Left ventricle myocardium inferior (tissue), 1 donor: ENCODE measurements at places on chromosomes 16 and 17. TPM values are rescaled to one million over a fixed set of nuclear protein-coding genes. Genes with fewer than 3 reads are reported as not detected.

The NHERF2 gene
- total RNA-seq = 221 TPM

The CPNE7 gene
- total RNA-seq = not detected

DNA sequence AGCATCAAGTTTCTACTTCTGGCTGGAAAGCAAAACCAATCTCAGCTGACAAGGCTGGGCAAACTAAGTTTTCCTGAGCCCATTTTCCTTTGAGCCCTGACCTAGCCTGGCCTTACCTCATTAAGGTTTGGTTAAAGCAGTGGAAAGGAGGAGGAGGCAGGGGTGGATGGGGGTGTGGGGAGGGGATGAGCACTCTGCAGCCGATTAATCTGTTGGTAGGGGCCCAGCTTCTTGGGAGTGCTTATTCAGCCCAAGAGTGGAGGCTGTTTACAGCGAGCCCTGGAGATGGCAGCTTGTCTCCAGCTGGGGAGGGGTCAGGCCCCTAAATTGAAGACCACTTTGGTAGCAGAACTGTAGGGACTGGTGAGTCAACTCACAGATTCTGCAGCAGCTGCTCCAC lies 12.0 kb downstream of the SMCR8 start:
- DNase-seq = no peak

DNA sequence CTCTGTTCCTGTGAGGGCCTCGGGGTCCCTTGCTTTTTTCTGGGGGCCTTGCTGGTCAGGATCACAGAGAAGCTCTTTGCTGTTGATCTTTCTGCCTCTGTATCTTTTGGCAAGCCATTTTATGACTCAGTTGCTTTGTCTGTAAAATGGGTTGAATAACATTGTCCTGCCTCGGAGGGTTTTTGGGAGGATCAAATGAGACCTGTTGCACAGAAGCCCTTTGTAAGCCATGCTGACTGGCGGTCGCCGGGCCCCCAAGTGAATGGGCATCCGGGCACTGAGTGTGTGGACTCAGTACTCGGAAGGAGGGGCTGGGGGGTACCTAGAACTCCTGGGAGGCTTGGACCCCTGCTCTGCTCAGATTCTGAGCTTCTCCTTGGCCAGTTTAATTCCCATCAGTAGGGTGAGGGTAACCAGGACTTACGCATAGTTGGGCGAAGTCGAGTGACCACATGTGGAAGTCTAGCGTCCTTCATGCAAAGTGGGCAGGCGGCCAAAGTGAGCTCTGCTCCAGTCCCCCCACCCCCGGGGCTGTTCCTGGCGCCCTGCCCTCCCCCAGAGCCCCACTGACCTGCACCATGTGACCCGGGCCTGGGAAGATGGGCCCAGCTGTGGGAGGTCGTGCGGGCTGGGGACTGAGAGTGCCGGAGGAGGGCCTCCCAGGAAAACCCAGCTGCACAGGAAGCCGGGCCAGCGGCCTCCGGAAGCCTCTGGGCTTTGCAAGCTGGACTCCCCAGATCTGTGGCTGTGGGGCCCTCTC lies 284.0 kb downstream of the SEC14L1 start:
- DNase-seq = peak; percentile 95

The BICDL2 gene
- total RNA-seq = 0.05 TPM

DNA sequence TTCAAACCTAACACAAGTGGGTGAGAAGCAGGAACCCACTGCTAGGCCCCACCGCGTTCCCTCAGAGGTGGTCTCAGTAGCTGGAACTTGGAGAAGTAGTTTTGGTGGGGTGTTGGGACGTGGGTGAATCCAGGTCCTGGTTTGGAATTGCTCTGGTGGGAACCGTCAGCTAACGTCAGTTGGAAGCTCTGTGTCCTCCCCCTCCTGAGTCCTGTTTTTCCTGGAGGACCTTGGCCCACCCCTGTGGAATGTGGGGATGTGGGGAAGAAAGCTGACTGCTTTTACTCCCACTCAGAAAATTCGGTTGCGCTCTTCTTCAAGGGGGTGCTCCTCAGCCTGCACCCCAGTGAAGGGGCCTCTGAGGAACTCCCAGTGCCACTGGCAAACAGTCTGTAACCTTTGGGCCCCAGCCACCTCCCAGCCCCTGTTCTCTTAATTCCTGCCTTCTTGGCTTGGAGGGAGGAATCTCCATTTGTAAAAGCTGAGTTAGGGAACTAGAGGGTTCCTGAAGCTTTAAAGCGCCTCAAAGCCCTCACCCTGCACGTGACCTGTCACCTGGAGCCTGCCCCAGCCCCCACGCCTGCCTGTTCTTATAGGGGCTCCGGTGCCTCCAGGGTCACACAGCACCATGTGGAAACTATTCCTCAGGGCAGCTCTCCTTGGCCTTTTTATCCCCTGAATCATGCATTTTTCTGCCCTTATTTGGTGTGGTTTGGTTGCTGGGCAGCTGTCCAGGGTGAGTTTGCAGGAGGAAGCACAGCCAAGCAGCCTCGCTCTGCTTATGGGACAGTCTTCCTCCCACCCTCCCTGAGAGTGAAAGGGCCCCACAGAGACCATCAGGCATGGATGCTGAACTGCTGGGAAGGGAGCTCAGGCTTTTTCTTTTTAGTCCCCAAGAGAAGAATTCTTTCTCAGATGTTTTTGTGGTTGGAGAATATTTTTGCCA lies 16.2 kb upstream of the NAGLU start:
- peak; percentile 90 for DNase-seq

DNA sequence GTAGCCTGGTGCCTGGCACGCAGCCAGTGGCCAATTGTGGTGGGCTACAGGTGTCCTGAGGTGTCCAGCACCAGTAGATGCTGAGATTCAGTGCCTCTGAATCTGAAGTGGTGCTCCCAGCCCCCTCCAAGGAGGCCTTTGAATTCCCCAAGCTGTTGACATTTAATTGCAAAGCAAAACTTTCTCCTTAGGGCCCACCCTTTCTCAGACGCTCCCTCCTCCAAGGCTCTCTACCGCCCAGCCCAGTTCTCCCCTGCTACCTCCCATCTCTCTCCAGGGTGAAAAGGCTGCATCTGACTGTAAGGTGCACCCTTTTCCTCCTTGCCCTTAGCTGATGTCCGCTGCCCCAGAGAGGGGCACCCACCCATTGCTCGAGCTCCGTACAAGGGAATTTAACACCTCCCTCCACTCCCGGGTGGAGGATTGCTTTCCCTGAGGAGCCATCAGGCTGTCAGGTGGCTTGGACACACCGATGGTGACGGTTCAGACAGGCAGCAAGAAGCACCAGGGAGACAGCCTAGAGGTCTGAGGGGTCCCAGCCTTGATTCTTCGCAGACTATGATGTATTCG lies 1.7 kb downstream of the BEAN1 start:
- DNase-seq = no peak

DNA sequence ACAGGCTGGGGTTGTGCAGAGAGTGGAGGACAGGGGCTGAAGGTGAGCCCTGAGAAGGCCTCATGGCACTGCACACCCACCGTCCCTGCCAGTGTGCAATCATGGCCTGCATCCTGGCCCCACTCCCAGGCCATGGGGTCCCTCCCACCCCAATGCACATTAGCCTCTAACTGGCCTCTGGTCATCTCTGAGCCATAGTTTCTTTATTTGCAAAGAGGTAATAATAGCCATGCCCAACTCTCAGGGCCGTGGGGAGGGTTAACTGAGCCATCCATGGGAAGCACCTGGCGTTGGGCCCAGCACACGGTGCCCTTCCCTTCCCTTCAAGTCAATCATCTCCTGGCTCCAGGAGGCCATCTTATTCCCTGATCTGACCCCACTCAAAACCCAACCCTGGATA lies 10.8 kb upstream of the ITGA3 start:
- no peak for DNase-seq

The SLC12A4 gene
- total RNA-seq = 79.2 TPM

The TUBB3 gene
- total RNA-seq = 2.1 TPM

The TMED6 gene
- total RNA-seq = not detected

DNA sequence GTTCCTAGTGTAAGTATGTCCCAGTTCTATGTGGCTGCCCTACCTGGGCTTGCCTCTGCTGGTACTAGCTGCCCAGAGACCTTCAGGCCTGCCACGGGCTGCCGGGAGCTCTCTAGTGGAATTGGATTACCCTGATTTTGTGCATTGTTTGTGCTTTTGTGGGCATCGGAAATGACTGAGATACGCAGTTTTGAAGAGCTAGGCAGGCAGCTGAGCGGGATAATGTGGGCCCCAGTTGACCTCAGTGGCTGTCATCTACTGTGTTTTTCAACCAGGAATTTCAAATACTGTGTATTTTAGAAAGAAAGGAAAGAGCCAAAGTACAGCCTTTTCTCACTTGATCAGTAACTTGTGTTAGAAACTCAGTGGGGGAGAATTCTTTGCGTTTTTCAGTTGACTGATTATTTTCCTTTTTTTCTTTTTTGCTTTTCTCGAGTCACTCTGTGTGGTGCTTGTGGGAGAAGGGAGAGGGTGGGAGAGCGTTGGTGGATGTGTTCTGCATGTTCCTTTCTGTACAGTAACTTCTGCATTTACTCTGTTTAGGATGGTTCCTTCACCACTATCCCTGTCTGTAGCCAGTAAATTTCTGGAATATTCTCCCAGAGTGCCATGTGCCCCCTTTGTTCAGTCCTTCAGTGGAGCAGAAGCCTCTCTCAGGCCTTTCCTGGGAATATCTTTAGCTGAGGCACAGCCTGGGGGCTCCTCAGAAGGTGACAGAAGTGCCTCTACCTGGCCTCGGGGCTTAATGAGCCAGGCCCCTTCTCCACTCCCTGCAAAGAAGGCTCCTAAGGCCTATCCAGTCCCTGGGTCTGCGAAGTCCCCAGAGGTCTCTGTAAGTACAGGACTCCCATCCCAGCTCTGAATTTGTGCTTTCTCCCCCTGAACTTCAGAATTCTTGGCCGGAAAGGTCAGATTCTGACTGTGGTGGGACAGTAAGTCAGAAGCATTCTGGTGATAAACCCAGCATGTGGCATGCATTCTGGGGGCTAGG lies 15.0 kb upstream of the SLC12A3 start:
- no peak for DNase-seq

The RABEP2 gene
- total RNA-seq = 17.7 TPM

GRCh38 chr17:8518326-8518725 lies 82.6 kb downstream of the NDEL1 start:
- no peak for DNase-seq

DNA sequence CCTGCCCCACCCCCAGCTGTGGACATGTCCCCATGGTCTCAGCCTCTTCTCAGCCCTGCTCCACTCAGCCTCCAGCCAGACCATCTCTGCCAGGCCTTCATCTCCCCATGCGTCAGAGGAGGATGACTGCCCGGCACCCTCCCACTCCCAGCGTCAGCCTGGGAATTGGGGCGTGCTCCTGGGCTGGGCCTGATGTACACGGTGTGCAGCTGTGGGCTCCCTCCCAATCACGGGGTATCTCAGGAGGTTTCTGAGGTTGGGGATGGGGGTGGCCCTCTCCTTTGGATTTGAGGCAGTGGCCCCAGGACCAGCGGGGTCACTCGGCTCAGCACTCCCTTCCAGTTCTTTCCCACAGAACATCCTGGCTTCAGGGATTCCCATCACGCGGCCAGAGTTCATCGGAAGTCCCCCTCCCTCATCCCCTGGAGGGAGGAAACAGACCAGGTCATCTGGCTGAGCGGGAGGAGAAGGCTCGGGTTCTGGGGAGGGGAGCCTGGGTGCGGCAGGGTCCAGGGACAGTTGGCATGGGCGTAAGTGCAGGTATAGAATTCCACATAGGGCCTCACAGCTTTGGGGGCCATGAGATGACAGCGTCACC lies 36.9 kb downstream of the SOCS3 start:
- DNase-seq = peak; percentile 85

GRCh38 chr17:35283767-35284166 lies 40.9 kb downstream of the SLFN5 start:
- DNase-seq = no peak

DNA sequence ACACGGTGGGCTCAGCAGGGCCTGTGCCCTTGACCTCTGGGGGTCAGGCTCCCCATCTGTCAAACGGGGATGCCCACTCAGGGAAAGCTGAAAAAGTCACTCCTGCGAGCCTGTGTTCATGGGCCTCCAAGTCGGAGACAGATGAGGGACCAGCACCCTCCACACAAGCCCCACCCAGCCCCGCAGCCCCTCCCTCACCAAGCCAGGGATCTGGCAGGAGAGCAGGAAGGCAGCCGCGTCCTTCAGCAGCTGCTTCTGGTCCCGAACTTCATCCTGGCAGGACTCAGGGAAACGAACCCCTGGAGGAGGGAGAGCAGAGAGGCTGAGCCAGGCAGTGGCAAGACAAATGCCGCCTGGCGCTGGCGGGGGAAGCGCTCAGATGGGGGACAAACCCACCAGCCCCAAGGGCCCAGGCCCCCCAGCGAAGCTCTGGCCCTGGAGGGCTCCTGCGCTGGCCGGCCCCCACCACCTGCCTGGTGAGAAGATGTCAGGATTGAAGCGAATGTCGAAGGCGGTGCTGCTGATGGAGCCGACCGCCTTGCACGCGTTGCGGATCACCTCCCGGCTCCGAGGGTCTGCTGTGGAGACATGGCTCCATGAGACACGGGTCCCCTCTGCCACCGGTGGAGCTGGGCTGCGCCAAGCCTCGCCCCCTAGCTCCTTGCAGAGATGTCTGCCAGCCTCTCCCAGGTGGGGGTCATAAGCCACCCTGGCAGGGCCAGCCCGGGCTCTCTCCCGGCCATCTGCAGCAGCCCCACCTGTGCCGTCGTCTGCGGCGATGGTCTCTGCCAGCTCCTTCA lies 15.4 kb downstream of the CLUH start:
- DNase-seq = no peak

The UTP18 gene
- total RNA-seq = 6.8 TPM

The TPSG1 gene
- not detected for total RNA-seq

DNA sequence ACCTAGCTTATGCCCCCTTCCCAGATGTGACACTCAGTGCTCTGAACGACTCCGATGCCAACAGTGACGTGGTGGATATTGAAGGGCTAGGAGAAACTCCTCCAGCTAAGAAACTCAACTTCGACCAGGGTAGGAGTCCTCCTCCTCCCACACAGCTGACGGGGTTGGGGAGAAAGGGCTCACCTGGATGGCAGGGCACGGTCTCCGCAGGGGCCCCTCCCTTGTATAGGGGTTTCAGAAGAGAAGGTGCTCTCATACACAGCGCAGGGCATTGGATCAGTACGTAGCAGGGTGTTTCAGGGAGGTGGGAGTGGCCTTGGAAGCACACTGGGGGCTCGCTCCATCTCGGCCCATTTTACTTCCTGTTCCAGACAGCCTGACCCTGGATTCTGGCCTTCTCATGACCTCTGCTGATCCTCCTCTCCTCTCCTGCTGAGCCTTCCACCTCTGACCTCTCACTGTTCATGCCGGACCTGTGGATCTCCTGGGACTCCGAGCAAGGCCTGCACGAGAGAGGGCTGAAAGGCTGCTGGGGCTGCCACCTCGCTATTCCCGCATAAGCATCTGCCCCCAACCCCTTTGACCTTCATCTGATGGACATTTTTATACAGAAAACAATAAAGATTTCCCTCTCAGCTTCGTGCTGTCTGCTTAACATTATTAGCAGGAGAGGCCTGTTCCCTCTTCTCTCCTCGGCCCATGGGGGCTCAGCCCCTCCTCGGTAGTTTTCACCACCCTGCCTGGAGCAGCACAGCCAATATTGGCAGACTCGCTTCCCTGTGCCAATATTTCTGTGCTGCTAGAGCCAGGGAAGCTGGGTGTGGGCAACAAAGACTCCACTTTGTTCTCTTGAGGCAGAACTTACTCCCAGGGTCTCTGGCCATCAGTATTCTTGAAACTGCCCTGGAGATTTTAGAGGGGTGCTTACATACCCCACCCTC lies 4.7 kb downstream of the RNASEK start:
- DNase-seq = no peak

The MYOCD gene
- 57.3 TPM for total RNA-seq

- DNase-seq = no peak
These were observed 63.0 kb upstream of the CBX4 start for GRCh38 chr17:79902146-79902791.
